Endothelial cell of coronary artery (primary cell): ENCODE measurements at places on chromosomes 2 and 18. TPM values are rescaled to one million over a fixed set of nuclear protein-coding genes. Genes with fewer than 3 reads are reported as not detected.

SLC25A52 gene
- 0.09 TPM in 1 of 2 replicates, not detected in the other for total RNA-seq

ALK gene
- not detected in 2 replicates for total RNA-seq

YES1 gene
- 136 and 208 TPM in 2 replicates for total RNA-seq

DIS3L2 gene
- total RNA-seq: 19.7 and 21.6 TPM in 2 replicates

CCDC178 gene
- total RNA-seq: 0.63 TPM in 1 of 2 replicates, not detected in the other

TRPM8 gene
- not detected in 2 replicates for total RNA-seq
